Pulmonary artery endothelial cell (primary cell): ENCODE measurements at places on chromosomes 16 and 17. TPM values are rescaled to one million over a fixed set of nuclear protein-coding genes. Genes with fewer than 3 reads are reported as not detected.

- peak; percentile 37 for DNase-seq
Measured at GRCh38 chr16:52191531-52192134, 355.3 kb downstream of the TOX3 start.

GRCh38 chr16:56603589-56603988, 4.8 kb upstream of the MT2A start:
- no peak for DNase-seq

GRCh38 chr16:64900019-64900418, 221.8 kb downstream of the CDH11 start:
- no peak for DNase-seq

MSI2 gene
- 22.8 and 29.8 TPM in 2 replicates for total RNA-seq

BCKDK gene
- total RNA-seq: 19.8 and 20.2 TPM in 2 replicates

ABI3 gene
- total RNA-seq: 21.7 and 26.5 TPM in 2 replicates

GRCh38 chr17:82832411-82832810, 7.4 kb downstream of the ZNF750 start:
- DNase-seq: no peak

ITGAL gene
- total RNA-seq: under 0.01 TPM in 1 of 2 replicates, not detected in the other

KRT38 gene
- total RNA-seq: not detected in 2 replicates

GRCh38 chr16:47672475-47672874, 211.3 kb downstream of the PHKB start:
- DNase-seq: no peak

PITPNM3 gene
- 0.74 and 1.6 TPM in 2 replicates for total RNA-seq

DNA sequence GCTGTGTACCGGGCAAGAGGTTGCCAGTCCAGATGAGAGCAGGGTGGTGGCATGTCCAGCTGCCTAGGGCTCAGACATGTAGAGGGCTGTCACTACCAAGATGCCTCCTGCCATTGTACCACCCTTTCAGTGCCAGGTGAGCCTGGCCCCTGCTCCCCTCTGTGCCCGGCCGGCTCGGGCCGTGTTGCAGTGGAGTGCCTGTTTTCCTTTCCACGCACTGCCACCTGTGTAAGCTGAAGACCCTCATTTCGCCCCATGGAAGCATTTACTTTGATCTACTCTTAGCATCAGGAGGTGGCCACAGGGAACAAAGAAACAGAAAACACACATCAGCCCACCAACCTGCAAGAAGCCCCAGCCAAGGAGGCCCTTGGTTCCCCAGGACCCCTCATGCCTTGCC, 4.6 kb upstream of the RBFOX3 start:
- DNase-seq: no peak

GRCh38 chr16:67560827-67561342, 1.4 kb upstream of the CTCF start:
- no peak for DNase-seq

- no peak for DNase-seq
Measured at GRCh38 chr17:61410141-61411010, 10.7 kb downstream of the TBX2 start.

CA5A gene
- total RNA-seq: not detected in 2 replicates

KRT27 gene
- not detected in 2 replicates for total RNA-seq

DNA sequence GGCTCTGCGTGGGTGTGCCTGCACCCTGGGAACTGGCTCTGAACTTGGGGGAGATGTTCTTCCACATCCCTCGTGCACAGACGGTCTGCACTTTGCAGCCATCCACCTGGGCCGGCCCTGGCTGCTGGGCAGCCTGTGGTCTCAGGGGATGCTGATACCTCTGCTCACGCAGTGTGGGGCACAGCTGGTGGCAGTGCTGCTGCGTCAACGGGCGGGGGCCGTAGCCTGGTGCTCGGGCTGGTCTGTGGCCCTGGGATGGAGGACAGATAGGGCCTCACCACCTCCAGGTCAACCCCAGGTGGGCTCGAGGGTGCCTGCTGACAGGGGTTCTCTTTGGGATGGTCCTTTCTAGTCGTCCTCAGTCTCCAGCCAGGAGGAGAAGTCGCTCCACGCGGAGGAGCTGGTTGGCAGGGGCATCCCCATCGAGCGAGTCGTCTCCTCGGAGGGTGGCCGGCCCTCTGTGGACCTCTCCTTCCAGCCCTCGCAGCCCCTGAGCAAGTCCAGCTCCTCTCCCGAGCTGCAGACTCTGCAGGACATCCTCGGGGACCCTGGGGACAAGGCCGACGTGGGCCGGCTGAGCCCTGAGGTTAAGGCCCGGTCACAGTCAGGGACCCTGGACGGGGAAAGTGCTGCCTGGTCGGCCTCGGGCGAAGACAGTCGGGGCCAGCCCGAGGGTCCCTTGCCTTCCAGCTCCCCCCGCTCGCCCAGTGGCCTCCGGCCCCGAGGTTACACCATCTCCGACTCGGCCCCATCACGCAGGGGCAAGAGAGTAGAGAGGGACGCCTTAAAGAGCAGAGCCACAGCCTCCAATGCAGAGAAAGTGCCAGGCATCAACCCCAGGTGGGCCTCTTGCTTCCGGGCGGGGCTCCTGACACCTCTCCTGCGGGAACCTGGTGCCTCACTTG, 36.3 kb downstream of the TSC2 start:
- DNase-seq: no peak

DNA sequence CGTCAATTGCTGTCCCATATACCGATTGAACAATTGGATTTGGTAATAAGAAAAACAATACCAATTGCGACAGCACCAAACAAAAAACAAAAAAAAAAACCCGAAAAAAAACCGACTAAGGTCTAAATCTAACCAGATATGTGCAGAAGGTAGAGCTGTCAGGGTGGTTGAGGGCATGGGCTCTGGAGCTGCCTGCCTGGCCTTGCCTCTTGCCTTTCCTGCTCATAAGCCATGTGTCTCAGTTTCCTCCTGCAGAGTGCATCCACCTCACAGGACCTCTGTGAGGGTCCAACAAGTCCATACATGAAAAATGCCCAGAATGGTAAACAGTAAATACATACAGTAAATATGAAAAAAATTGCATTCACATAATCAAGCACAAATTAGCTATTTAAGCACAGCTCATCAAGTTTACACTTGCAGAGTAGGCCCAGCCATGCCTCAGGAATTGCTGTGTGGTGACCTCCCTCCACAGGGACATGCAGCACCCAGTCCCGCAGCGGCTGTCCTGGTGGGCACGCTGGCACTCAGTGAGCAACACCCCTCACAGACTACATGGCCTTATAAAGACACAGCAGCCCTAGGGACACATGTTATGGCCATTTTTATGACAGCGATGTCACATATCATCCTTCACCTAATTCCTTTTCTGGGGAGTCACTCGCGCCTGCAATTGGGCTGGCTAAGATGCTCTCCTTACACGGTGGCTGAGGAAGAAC, 17.9 kb downstream of the TBC1D28 start:
- DNase-seq: no peak

DNA sequence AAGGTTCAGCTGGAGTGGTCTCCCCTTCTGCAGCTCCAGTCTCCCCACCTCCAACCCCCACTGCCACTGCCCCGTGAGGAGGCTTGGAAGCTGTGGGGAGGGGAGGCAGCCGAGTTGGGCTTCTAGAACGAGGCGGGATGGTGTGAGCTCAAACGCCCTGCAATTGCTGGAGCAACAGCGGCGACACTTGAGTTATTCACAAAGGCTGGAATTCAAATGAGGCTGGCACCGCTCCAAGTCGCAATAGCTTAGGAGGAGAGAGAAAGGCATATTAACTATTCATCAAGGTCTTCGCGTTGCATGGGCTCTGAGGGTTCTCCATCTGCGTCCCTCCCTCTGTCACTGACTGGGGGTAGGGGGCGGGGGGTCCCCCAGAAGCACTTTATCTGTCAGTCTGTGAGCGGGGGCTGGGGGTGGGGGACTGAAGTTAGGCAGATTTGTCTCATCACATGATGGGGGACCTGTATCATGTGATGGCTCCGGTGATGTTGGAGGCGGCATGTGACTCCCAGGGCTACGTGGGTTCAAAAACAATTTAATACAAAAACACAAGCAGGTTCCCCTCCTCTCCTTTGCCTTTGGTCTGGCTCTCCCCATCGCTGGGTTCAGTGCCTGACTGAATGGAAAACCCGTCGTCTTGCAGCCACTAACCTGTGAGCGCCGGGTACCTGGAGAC, 70.5 kb downstream of the RBBP6 start:
- DNase-seq: peak; percentile 19
